Sigmoid colon (tissue), 7 donors: ENCODE measurements at places on chromosomes 7 and 10. TPM values are rescaled to one million over a fixed set of nuclear protein-coding genes. Genes with fewer than 3 reads are reported as not detected.

DNA sequence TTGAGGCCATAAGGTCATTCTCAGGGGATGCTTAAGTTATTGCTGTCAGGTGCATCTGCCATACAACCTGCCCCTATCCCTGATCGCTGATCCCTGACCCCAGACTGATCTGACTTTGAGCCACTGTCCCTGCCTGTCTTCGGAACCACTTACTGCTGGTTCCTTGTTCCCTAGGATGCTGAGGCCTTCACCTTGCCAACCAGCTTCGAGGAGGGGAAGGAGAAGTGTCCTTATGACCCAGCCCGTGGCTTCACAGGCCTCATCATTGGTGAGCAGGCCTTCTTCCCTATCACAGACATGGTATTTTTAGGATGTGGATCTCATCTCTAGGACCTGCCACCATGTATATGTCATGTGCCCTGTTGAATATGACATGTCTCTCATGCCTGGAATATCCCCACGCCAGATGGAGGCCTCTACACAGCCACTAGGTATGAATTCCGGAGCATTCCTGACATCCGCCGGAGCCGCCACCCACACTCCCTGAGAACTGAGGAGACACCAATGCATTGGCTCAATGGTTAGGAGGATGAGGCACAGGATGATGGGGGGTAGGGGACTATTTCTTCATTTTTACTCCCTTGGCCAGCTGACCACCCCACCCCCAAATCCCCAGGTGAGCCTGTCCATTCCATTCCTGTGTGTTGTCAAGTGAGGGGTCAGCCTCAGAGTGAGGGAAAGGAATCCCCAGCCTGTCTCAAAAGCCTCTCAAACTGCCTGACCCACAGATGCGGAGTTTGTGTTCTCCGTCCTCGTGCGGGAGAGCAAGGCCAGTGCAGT is 9.0 kb downstream of the MRPL43 start:
- no peaks in the 10 kb centered on the region for H3K27me3 ChIP-seq
- H3K4me3 ChIP-seq = no peak overlapping the region
- peaks cover 7% of the 10 kb centered on the region for H3K36me3 ChIP-seq
- DNase-seq = peak; percentile 46
- no peaks in the 10 kb centered on the region for H3K4me1 ChIP-seq
- no peak overlapping the region for H3K27ac ChIP-seq

GRCh38 chr10:114429581-114430335 is 25.5 kb upstream of the AFAP1L2 start:
- no peak overlapping the region for H3K4me3 ChIP-seq
- H3K27ac ChIP-seq = no peak overlapping the region
- no peaks in the 10 kb centered on the region for H3K4me1 ChIP-seq
- no peaks in the 10 kb centered on the region for H3K27me3 ChIP-seq

GRCh38 chr10:121774813-121775212 is 153.0 kb downstream of the ATE1 start:
- H3K27ac ChIP-seq = peak overlapping the region; percentile 19
- no peak for DNase-seq
- no peaks in the 10 kb centered on the region for H3K27me3 ChIP-seq
- peaks cover 31% of the 10 kb centered on the region for H3K4me1 ChIP-seq

- DNase-seq = peak; percentile 33
- H3K36me3 ChIP-seq = peaks cover 60% of the 10 kb centered on the region
- H3K27me3 ChIP-seq = no peaks in the 10 kb centered on the region
- no peak overlapping the region for H3K4me3 ChIP-seq
Observed at GRCh38 chr10:73759512-73760115, 15.4 kb downstream of the SEC24C start.

DNA sequence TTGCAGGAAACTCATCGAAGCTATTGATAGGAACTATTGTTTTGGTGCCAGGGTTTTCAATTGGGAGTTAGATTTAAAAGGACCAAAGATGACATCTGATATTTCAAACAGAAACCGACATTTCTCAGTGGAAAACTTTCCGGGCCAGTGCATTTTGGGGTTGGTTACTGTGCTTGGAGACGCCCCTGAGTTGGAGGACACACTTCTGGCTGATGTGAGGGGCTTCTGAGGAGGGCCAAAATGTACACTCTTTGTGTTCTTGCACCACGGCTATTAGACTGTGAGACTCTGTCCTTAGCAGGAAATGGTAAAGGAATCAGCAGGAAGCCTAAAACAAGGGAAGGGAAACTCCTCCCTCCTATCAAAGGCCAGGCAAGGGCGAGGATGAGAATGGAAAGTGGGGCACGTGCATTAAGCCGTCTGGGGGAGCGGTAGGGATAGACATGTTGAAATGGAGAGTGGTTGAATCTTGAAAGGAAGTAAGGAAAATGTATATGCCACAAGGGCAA is 1.8 kb upstream of the SRGN start:
- H3K27ac ChIP-seq = peak overlapping the region; percentile 79
- H3K4me1 ChIP-seq = no peaks in the 10 kb centered on the region
- DNase-seq = no peak
- H3K36me3 ChIP-seq = no peaks in the 10 kb centered on the region

DNA sequence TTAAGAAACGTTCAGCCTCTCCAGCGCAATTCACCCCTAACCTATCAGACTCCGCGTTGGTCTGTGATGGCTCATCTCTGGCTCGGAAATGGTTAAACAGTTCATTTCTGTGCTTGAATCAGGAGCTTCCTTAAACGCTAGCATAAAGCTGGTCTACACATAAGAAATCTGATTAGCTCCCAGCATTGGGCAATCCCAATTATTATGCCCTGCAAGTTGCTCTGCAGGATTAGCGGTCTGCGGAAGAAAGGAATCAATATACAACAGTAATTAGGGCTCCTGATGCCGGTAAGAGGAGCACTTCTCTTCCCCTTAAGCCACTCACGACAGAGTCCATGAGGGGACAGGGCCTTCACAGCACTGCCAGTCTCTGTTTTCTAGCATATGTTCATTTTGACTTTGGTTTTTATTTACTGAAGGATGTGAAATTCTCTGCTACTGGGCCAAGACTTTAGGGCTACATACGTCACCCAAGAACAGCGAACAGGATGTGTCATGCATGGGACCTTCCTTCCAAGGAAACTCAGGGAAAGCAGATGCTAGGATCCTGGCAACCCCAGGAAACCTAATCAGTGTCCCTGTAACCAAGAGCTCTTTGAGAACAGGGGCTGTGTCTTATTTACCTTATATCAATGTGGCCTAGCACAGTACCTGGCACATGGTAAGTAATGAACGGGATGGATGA is 324.4 kb downstream of the KCNMA1 start:
- peak overlapping the region; percentile 52 for H3K27ac ChIP-seq
- no peaks in the 10 kb centered on the region for H3K36me3 ChIP-seq
- no peaks in the 10 kb centered on the region for H3K27me3 ChIP-seq

DNA sequence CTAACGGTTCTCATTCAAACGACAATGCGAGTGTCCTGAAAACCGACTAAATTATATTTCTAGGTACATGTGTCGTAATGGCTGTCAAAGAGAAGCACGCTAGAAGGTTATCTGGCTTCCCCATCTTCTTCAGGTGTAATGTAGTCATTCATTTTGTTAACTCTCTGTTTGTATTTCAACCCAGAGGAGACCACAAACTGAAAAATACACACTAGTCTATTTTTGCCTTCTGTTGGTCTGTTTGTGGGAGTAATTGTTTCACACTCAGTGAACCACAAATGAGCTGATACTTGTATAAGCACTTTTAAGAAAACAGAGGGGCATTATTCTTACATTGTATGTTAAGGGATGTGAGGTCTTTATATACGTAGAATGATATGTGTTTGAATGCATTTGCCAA is 305.9 kb downstream of the GATA3 start:
- no peak overlapping the region for H3K27ac ChIP-seq
- no peaks in the 10 kb centered on the region for H3K27me3 ChIP-seq
- no peaks in the 10 kb centered on the region for H3K4me1 ChIP-seq
- no peak for DNase-seq
- H3K4me3 ChIP-seq = no peak overlapping the region

- H3K4me3 ChIP-seq = no peak overlapping the region
- no peak for DNase-seq
- no peaks in the 10 kb centered on the region for H3K4me1 ChIP-seq
- H3K36me3 ChIP-seq = no peaks in the 10 kb centered on the region
- H3K27ac ChIP-seq = no peak overlapping the region
Observed at GRCh38 chr10:100318207-100318606, 11.8 kb downstream of the PKD2L1 start.

DNA sequence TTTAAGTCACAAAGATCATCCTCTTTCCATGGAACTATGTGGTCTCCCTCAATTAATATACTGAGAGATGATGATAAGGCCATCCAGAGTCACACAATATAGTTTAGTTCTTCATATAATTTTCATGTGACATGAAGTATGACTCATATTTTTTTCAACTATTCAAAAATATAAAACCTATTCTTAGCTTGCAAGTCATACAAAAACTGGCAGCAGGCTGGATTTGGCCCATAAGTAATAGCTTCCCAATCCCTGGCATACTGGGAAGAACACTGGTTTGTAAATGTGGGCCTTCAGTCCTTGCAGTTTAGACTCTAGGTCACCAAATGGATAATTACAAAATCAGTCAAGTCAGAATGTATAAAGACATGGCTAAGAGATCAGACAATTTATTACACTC is 356.6 kb downstream of the PPP1R3A start:
- no peak overlapping the region for H3K27ac ChIP-seq
- no peaks in the 10 kb centered on the region for H3K36me3 ChIP-seq
- H3K27me3 ChIP-seq = no peaks in the 10 kb centered on the region
- DNase-seq = no peak
- H3K4me1 ChIP-seq = no peaks in the 10 kb centered on the region

- H3K36me3 ChIP-seq = no peaks in the 10 kb centered on the region
- H3K4me1 ChIP-seq = peaks cover 3% of the 10 kb centered on the region
- no peak for DNase-seq
- peak overlapping the region; percentile 93 for H3K27ac ChIP-seq
- H3K4me3 ChIP-seq = no peak overlapping the region
Observed at GRCh38 chr7:30029696-30030095, 1.5 kb downstream of the PLEKHA8 start.

GRCh38 chr10:67114945-67115344 is 189.1 kb downstream of the LRRTM3 start:
- no peak overlapping the region for H3K4me3 ChIP-seq
- no peaks in the 10 kb centered on the region for H3K4me1 ChIP-seq
- H3K27me3 ChIP-seq = no peaks in the 10 kb centered on the region
- no peak for DNase-seq

DNA sequence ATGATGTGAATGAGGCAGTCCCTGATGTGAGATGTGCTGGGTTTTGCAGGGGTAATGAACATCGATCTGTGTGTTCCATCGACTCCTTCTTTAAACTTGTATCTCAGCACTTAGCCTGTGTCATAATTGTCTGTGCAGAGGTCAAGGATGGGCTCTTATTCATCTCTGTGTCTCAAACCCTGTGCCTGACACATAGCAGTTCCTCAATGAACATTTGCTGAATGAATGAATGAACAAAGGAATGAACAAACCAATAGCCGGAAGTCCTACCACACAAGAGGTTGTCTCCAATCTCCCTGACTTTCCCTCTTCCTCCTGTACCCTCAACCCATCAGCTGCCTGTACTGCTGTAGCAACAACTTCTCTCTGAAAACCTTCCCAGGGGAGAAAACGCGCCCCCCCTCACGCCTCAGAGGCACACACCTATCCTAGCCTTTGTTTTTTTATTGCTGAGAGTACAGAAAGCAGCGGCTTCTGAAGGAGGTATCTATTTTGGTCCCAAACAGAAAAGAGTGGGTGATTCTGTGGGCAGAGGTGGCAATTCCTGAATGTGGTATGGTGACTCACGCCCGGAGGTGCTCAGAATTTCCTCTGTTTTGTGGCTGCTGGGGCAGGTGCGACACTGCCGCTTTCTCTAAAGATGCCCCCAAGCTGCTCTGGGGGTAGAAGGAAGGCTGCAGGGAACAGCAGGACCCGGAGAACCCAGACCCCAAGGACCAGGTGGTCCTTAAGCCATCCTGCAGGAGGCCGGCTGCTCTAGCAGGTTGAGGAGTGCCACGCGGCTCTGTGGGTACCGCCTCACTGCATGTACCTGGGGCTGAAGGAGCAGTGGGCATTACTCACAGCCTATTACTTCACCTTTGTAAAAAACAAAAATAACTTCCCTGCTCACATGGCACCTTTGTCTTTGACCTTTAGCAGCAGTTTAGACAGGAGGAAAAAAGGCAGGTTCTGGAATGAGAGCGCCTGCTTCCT is 9.6 kb downstream of the IL2RA start:
- no peak overlapping the region for H3K4me3 ChIP-seq
- H3K27me3 ChIP-seq = no peaks in the 10 kb centered on the region
- no peaks in the 10 kb centered on the region for H3K4me1 ChIP-seq
- peak; percentile 58 for DNase-seq

GRCh38 chr7:140655511-140656408 is 15.1 kb upstream of the DENND2A start:
- H3K4me1 ChIP-seq = peaks cover 24% of the 10 kb centered on the region
- peak; percentile 47 for DNase-seq

GRCh38 chr7:101947899-101948298 is 130.5 kb downstream of the CUX1 start:
- H3K36me3 ChIP-seq = no peaks in the 10 kb centered on the region
- H3K4me1 ChIP-seq = peaks cover 97% of the 10 kb centered on the region
- H3K27me3 ChIP-seq = no peaks in the 10 kb centered on the region
- peak; percentile 90 for DNase-seq
- H3K4me3 ChIP-seq = no peak overlapping the region

DNA sequence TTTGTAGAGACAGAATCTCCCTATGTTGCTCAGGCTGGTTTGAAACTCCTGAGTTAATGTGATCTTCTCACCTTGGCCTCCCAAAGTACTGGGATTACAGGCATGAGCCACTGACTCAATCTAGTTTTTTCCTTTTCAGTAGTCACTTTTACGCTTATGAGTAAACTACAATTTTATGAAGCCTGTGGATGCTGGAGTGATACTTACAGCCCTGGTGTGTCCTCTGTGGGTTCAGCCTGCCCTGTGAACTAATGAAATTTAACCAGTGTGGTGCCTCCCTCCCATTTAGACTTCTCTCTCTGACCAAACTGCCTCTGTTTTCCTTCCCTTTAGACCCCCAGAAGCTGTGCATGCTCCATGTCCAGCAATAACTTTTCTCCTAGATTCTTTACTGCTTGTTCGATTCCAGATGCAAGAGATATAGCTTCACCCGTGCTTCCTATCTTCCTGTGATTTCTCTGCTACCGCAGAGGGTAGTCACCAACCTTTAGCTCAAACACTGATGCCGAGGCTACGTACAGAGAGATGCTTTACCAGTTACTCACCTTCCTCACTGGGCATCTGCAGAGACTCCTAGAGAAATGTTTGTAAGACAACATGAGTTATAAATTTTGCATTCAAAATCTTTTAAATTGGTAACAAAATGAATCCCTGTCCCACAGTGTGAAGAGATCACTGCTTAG is 90.8 kb downstream of the KIAA1217 start:
- no peak overlapping the region for H3K4me3 ChIP-seq
- no peaks in the 10 kb centered on the region for H3K27me3 ChIP-seq
- no peak overlapping the region for H3K27ac ChIP-seq
- H3K36me3 ChIP-seq = no peaks in the 10 kb centered on the region
- no peak for DNase-seq

Gene GRM8
- total RNA-seq = not detected

Gene SSC4D
- 0.71 TPM for total RNA-seq

Gene MRPL43
- total RNA-seq = 119 TPM

Gene PPP1R17
- total RNA-seq = not detected

Gene TCAF2
- 2.9 TPM for total RNA-seq

Gene SHLD2
- 19.5 TPM for total RNA-seq

Gene C7orf33
- not detected for total RNA-seq
